ENCODE measurements at places on chromosomes 7 and 10.

DNA sequence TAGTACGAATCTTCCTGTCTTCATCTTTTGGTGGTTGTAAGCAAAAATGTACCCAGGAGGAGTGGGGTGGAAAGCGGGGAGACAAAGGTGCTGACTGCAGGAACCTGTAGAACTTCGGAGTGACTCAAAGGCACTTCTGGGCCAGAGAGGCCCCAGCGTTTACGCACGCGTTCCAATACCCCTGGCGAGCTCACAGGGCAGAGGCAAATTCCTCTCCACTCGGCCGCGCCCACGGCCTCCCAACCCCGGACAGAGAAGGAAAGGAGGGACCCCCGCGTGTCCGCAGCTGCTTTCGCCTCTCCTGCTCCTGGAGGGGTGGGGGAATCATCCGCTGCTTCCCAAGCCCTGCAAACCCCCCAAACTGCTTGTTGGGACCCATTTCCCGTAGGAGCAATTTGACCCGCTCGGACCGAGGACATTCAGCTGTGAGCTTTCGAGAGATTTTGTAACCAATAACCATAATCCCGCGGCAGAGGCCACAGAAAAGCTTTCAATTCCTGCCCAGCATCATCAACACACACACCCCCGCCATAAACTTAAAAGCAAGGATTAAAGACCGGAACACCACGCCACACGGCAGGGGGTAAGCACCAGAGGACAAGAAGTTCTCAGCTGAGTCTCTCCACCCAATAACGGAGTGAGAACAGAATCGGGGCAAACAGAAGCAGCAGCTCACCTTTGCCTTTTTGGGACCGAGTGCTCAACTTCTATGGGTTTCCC, 2.3 kb downstream of the IGF2BP3 start:
- no peak for DNase-seq

DNA sequence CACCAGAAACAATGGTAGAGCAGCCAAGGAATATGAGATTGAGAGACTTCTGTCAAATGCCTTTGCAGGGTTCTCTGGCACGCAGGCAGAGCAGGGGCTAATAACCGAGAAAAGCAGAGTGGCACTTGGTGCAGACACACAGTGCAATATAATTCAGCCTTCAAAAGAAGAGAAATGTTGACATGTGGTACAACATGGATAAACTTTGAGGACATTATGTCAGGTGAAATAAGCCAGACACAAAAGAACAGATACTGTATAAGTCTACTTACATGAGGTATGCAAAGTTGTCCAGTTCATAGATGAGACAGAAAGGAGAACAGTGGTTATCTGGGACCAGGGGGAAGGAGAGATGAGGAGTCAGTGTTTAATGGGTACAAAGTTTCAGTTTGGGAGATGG, 41.8 kb downstream of the ITIH5 start:
- DNase-seq: no peak

DNA sequence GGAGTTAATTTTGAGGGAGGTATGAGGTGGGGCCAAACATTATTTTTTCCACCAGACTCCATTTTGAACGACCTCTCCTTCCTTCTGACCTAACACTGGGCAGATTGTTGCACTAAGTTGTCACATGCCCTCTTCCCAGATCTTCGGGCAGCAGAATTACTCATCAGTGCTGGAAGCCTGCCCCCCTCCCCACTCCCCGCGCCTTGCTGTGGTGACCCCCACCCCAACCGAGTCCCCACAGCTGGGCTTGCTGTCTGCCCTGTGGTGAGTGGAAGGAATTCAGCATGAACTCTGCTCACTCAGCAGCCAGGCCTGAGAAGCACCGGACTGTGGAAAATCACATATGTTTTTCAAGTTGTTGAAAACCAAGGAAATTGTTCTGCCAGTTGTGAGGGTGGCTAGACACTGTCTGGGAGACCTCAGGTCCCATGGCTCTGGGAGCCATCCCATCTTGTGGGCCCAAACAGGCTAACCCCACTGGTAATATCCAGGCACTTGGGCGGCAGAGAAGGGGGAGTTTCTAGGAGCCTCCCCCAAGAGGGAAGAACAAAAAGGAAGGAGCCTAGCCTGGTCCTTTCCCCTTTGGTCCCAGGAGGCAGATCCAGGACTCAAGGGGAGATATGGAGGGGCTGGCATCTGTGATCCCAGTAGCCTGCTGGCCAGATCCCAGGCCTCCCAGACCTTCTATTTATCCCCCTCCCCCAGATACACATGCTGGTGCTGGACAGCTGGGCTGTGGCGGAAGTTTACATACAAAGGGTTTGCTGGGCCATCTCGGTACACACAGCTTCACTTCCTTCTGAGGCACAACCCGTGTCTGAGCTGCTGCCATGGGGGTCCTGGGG, 3.5 kb upstream of the AEBP1 start:
- no peak for DNase-seq

- DNase-seq: peak; percentile 47
Observed at GRCh38 chr7:138324941-138325340, 135.1 kb upstream of the TRIM24 start.

DNA sequence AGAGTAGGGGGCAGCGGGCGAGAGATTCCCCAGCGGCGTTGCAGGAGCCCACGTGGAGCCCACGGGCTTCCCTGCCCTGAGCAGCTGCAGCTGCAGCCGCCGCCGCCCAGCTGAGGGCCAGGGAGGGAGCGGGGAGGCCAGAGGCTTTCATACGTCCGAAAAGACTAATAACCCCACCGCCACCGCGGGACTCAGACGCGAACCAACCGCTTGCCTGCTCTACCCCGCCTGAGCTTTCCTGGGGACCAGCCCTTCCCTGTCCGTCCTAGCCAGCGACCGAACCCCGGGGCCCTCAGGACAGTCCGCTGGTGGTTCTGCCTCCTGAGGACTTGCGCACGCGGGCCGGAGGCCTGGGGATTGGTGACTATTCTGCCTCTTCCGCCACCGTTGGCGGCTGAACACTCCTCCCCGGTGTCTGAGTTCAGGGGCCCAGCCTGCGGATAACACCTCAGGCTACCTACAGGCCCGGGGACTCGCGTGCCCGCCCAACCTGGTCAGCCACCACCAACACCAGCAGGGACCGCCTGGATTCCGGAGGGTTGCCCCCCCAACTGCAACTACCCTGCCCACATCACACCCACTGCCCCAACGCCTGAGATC, 18.4 kb downstream of the IFT22 start:
- no peak for DNase-seq

DNA sequence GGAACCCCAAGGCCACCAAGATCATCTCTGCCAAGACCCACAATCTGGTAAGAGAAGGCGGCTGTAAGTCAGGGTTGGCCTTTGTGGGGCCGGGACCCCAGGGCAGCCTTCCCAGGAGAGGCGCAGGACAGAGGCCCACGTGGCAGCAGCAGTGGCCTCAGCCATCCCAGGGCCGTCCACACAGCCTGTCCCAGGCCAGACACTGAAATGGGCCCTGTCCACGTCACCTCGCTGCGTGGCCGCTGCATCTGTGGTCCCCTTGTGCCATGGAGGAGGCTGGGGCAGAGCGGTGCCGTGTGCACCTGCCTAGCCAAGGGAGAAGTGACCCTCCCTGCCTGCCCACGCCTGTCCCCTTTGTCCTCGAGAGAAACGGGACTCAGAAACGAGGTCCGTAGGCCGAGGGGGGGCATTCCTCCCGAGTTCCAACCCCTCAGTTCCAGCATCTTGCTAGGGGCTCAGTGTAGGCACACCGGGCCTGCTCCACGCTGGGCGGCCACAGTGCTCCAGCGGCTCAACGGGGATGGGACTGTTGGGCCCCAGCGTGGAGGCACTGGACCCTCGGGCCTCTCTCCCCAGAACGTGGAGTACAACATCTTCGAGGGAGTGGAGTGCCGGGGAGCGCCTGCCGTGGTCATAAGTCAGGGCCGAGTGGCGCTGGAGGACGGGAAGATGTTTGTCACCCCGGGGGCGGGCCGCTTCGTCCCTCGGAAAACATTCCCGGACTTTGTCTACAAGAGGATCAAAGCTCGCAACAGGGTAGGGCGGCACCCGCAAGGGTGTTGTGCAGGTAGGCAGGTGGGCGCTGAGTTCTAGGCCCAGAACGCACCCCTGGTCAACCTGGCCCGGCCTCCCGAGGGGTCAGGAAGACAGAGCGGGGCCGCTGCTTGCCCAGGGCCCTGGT, 15.6 kb downstream of the DPYSL4 start:
- no peak for DNase-seq

DNA sequence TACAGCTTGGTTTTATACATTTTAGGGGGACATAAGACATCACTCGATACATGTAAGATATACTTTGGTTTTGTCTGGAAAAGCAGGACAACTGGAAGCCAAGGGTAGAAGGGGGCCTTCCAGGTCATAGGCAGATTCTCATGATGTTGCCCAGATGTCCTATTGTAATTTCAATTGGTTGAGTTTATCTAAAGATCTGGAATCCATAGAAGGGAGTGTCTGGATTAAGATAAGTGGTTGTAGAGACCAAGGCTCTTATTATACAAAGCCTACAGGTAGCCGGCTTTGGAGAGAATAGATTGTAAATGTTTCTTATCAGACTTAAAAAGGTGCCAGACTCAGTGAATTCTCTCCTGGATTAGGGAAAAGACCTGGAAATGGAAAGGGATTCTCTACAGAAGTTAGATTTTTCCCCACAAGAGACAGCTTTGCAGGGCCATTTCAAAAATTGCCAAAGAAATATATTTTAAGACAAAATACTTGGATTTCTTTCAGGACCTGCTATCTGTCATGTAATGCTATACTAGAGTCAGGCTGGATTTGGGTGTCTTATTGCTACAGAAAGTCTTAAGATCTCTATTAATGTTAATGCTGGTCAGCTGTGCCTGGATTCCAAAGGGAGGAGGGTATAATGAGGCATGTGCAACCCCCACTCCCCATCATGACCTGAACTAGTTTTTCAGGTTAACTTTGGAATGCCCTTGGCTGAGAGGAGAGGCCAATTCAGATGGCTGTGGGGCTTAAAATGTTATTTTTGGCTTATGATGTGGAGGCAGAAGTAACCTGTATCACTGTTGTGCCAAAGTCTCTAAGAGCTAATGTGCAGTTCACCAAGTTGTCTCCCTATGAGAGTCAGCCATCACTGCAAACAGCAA, 511.1 kb upstream of the C7orf33 start:
- DNase-seq: no peak

DNA sequence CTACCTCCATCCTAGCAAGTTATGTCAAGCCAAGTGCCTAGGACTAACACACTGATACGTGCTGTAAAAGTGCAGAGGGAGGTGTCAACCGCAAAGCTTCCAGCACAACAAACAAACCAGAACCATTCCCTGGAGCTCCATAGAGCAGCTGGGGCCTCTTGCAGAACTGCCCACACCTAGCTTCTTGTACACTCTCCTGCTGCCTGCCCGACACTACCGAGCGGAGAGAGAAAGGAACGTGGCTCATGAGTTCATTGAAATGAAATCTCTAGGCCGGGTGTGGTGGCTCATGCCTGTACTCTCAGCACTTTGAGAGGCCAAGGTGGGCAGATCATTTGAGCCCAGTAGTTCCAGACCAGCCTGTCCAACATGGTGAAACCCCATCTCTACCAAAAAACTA, 73.5 kb downstream of the MKI67 start:
- DNase-seq: no peak

GRCh38 chr10:132550366-132551092, 12.9 kb downstream of the INPP5A start:
- DNase-seq: no peak

- no peak for DNase-seq
Observed at GRCh38 chr10:112082120-112082519, 101.4 kb downstream of the GPAM start.

DNA sequence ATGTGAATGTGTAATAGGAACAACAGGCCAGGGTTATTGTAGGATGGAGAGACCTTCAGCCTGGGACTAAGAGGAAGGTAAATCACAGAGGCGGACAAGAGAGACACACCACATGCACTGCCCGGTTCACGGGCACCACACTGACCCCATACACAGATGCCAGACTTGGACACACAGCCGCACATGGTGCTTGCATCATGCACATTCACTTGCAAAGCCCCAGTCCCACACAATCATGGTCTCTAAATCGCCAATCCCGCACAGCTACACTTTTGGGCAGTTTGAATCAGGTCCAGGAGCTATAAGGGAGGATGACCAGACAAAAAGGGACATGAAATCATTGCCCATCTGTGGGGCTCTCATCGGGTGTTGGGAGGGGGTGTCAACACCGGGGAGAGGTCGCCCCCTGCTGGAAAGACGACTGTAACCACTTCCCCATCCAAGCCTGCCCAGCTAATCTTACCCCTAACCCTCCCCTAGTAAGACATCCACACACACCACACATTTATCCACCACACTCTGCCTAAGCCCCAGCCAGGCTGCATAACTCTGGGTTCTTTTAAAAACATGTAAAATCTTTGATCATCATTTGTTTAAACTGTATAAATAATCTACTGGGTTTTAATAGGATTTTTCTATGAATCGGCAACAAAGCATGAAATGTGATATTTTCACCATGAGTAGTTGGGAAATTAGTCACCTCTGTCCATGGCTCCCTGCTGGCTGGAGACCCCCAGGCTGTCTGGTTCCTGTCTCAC, 40.5 kb upstream of the SLF2 start:
- DNase-seq: no peak

DNA sequence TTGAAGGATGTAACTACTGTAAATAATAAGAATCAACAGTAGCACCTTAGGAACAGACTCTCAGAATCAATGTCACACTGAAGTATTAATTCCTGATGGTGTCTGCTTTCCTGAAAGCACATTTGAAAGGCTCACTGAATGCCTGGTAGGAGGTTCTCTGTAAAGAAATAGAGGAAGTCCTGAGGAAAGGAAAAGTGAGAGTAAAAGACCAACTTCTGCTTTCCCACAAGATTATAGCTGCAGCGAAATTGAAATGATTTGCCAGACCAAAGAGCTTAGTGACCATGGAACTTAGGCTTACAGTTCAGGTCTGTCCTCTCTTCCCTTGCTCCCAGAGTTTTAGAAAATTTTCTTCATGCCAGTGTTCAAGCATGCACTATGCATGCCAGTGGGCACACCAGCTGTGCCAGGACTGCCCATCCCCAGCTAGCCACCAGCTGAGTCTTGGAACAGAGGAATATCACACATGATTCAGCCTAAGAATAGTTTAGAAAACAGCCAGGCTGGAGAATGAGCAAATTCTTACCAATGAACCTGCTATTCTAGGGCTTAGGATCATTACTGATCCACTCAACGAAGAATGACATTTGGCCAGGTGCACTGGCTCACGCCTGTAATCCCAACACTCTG, 123.2 kb downstream of the HERPUD2 start:
- no peak for DNase-seq

GRCh38 chr10:86218160-86218559, 148.4 kb downstream of the GRID1 start:
- no peak for DNase-seq
